Activated T-helper 1 cell treated with anti-CD3 and anti-CD28 coated beads, Interleukin-12 subunit alpha, Interleukin-12 subunit beta, Interleukin-2, Interleukin-4 antibody, amounts not matched to agents 30 ng/mL and 10 ng/mL and 1 ng/mL, durations not matched to agents 14 hours and 24 hours and 36 hours (primary cell): ENCODE measurements at places on chromosomes 7 and 10. TPM values are rescaled to one million over a fixed set of nuclear protein-coding genes. Genes with fewer than 3 reads are reported as not detected.

SYNPO2L gene
- total RNA-seq: 0.03 TPM in 1 of 2 replicates, not detected in the other

SNCG gene
- 0.49 and 0.56 TPM in 2 replicates for total RNA-seq

SPACDR gene
- total RNA-seq: 2.8 and 2.9 TPM in 2 replicates

ODAD2 gene
- total RNA-seq: not detected in 2 replicates

APBB1IP gene
- 39.6 and 43.6 TPM in 2 replicates for total RNA-seq

LRRN3 gene
- total RNA-seq: 57.3 and 61.5 TPM in 2 replicates

RSPH10B gene
- 0.81 and 1.1 TPM in 2 replicates for total RNA-seq

ERVW-1 gene
- total RNA-seq: not detected in 2 replicates

SOSTDC1 gene
- not detected in 2 replicates for total RNA-seq

RBM20 gene
- not detected in 2 replicates for total RNA-seq

MBL2 gene
- not detected in 2 replicates for total RNA-seq

ANKRD26 gene
- 4.3 and 7.0 TPM in 2 replicates for total RNA-seq

CDHR3 gene
- 0.47 TPM in 2 replicates for total RNA-seq

GCK gene
- 1.9 and 2.4 TPM in 2 replicates for total RNA-seq

SH2B2 gene
- total RNA-seq: 2.1 and 2.6 TPM in 2 replicates

GNGT1 gene
- not detected in 2 replicates for total RNA-seq

CALHM3 gene
- total RNA-seq: not detected in 2 replicates

C7orf33 gene
- not detected in 2 replicates for total RNA-seq

NANOS1 gene
- 0.73 and 1.0 TPM in 2 replicates for total RNA-seq

LRRTM3 gene
- not detected in 2 replicates for total RNA-seq

SLC39A12 gene
- total RNA-seq: not detected in 2 replicates

HTR5A gene
- total RNA-seq: not detected in 2 replicates

AGR3 gene
- not detected in 2 replicates for total RNA-seq

ZNF775 gene
- 3.9 and 4.5 TPM in 2 replicates for total RNA-seq

EXOSC1 gene
- 55.3 and 57.1 TPM in 2 replicates for total RNA-seq

TMEM139 gene
- 0.73 TPM in 1 of 2 replicates, not detected in the other for total RNA-seq

TFEC gene
- not detected in 2 replicates for total RNA-seq

UNCX gene
- total RNA-seq: not detected in 2 replicates

CDCA7L gene
- total RNA-seq: 102 and 113 TPM in 2 replicates

SPDYE1 gene
- not detected in 2 replicates for total RNA-seq

ZNF853 gene
- total RNA-seq: 0.41 and 0.42 TPM in 2 replicates

THSD7A gene
- total RNA-seq: not detected in 2 replicates

LRRC17 gene
- total RNA-seq: 0.17 TPM in 1 of 2 replicates, not detected in the other

CCDC172 gene
- not detected in 2 replicates for total RNA-seq

NACAD gene
- total RNA-seq: 0.05 TPM in 1 of 2 replicates, not detected in the other
